Muscle of leg (tissue), 16 donors: ENCODE measurements at places on chromosomes 12 and 14. TPM values are rescaled to one million over a fixed set of nuclear protein-coding genes. Genes with fewer than 3 reads are reported as not detected.
A peak's percentile ranks its signal among the peaks of the same experiment; 100 is the strongest.

DHRS2 gene
- 0.07 TPM for polyA plus RNA-seq

- H3K4me1 ChIP-seq: peaks cover 12% of the 10 kb centered on the region
- DNase-seq: peak; percentile 64
- H3K4me3 ChIP-seq: no peak overlapping the region
- H3K27me3 ChIP-seq: peaks cover 13% of the 10 kb centered on the region
- H3K36me3 ChIP-seq: no peaks in the 10 kb centered on the region
- no peak overlapping the region for H3K27ac ChIP-seq
These were observed 6.5 kb upstream of the PRPH start for GRCh38 chr12:49288412-49288853.

REM2 gene
- polyA plus RNA-seq: 0.15 TPM

DNA sequence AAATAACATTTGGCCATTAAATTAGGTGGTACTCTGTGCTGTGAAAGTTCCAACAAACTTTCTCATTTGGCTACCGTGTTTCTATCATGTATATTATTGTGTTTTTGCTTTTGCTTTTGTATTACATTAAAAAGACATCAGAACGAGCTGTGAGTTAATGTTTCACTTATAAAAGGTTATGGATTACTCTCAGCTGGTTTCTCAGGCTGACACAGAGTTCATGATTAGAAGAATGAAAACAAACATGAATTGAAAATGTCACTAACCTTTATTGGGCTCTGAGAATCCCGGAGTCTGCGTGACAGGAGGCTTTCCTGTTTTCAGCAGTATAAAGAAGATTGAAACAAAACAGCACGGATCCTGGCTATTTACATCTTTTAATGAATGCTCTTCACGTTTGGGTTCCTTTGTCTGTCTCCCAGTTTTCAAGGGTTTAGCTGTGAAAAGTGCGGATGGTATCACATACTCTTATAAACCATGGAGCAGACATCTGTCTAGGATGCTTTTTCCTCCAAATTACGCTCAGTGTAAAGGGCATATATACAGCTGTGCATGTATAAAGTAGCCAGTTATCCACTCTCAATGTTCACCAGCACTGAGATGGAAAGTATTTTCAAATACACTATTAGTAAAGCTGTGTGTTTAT, 153.6 kb downstream of the PTCSC3 start:
- no peaks in the 10 kb centered on the region for H3K36me3 ChIP-seq
- H3K4me3 ChIP-seq: no peak overlapping the region
- H3K4me1 ChIP-seq: no peaks in the 10 kb centered on the region
- H3K27me3 ChIP-seq: no peaks in the 10 kb centered on the region

- no peak overlapping the region for H3K27ac ChIP-seq
- H3K4me3 ChIP-seq: no peak overlapping the region
- H3K4me1 ChIP-seq: no peaks in the 10 kb centered on the region
- H3K36me3 ChIP-seq: no peaks in the 10 kb centered on the region
- H3K27me3 ChIP-seq: no peaks in the 10 kb centered on the region
These were observed 245.9 kb upstream of the DDHD1 start for GRCh38 chr14:53399057-53399456.

BDKRB2 gene
- polyA plus RNA-seq: 3.6 TPM

GRCh38 chr12:77724367-77724957, 106.2 kb upstream of the NAV3 start:
- no peak overlapping the region for H3K27ac ChIP-seq
- no peaks in the 10 kb centered on the region for H3K36me3 ChIP-seq
- peak; percentile 75 for DNase-seq

DNA sequence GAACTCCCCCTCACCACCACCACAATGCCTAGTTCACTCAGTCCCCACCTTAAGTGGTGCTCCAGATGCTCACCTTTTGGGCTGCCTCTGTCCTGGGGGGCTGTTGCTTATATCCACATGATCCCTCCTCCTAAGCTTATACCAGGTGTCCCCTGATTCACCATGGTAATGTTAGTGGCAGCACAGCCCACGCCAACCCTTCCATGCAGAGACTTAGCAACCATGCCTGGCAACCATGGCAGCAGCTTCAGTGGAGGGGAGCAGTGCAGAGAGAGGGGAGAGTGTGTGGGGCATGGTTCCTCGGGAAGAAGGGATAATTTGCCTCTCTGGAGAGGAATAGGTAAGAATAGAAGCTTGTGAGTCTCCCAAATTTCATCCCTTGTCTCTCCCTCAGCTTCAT, 1.2 kb upstream of the DDN start:
- peaks cover 46% of the 10 kb centered on the region for H3K36me3 ChIP-seq
- H3K27ac ChIP-seq: peak overlapping the region; percentile 72
- H3K4me3 ChIP-seq: no peak overlapping the region
- peaks cover 60% of the 10 kb centered on the region for H3K27me3 ChIP-seq
- peaks cover 46% of the 10 kb centered on the region for H3K4me1 ChIP-seq

- no peak overlapping the region for H3K4me3 ChIP-seq
- no peaks in the 10 kb centered on the region for H3K36me3 ChIP-seq
- H3K4me1 ChIP-seq: no peaks in the 10 kb centered on the region
- no peaks in the 10 kb centered on the region for H3K27me3 ChIP-seq
- DNase-seq: no peak
- no peak overlapping the region for H3K27ac ChIP-seq
These were observed 101.9 kb upstream of the ADAMTS20 start for GRCh38 chr12:43653917-43654316.

- H3K36me3 ChIP-seq: no peaks in the 10 kb centered on the region
- H3K4me3 ChIP-seq: no peak overlapping the region
- no peak overlapping the region for H3K27ac ChIP-seq
- no peaks in the 10 kb centered on the region for H3K4me1 ChIP-seq
- no peaks in the 10 kb centered on the region for H3K27me3 ChIP-seq
These were observed 94.5 kb downstream of the LRRIQ1 start for GRCh38 chr12:85130646-85131045.

GRCh38 chr12:116978791-116979508, 68.2 kb downstream of the FBXW8 start:
- H3K27ac ChIP-seq: no peak overlapping the region
- H3K36me3 ChIP-seq: peaks cover 4% of the 10 kb centered on the region
- no peak overlapping the region for H3K4me3 ChIP-seq
- H3K4me1 ChIP-seq: no peaks in the 10 kb centered on the region
- no peak for DNase-seq
- no peaks in the 10 kb centered on the region for H3K27me3 ChIP-seq
